ENCODE measurements at places on chromosomes 6 and 20.

GRCh38 chr6:53975941-53976615, 135.2 kb upstream of the MLIP start:
- no peak for DNase-seq

GRCh38 chr6:99236010-99236409, 113.5 kb downstream of the FAXC start:
- no peak for DNase-seq

DNA sequence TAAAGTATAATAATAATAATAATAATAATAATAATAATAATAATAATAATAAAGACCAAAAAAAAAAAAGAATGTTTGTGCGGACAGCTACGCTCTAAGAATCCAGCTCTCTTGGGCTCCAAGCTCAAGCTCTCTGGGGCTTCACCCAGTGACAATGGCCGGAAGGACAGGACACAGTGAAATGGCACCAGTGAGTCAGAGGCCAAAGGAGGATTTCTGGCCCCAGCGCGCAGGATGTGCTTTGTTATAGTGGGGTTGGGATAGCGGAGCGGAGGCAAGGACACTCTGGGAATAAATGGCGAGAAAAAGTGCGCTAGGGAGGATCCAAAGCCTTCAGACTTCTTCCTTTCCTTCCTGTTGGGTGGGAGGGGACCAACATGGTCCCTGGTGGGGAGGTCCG, 38.2 kb downstream of the HLA-A start:
- no peak for DNase-seq

DNA sequence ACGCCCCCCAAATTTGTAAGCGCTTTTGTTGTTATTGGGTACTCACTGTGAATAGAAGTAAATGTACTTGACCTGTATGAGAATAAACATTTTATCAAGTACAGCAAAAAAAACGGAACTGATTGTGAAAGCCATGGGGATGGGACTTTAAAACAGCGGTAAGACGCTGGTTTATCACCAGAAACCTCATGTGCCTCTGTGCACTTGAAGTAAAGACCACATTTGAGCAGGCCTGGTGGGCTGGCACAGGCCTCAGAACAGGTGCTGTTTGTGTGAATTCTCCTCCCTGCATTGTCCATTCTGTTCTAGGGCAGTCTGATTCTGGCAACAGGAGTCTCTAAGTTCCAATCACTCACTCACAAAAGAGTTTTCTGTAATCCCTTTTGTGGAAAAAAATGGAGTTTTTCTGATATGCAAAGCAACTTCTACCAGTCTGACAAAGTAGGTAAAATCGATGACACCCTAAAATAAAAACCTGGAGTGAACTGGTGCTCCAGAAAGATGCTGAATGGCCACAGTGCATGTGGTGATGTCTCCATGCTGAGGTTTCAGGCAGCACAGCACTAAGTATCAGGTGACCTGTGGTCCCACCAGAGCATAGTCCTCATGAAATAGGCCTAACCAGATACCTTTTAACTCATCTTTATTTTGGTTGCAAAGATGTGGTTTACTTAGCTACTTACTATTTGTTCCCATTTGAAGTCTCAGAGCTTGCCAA, 53.9 kb downstream of the STX7 start:
- no peak for DNase-seq

- no peak for DNase-seq
Observed at GRCh38 chr6:30912746-30913520, 1.1 kb upstream of the VARS2 start.

DNA sequence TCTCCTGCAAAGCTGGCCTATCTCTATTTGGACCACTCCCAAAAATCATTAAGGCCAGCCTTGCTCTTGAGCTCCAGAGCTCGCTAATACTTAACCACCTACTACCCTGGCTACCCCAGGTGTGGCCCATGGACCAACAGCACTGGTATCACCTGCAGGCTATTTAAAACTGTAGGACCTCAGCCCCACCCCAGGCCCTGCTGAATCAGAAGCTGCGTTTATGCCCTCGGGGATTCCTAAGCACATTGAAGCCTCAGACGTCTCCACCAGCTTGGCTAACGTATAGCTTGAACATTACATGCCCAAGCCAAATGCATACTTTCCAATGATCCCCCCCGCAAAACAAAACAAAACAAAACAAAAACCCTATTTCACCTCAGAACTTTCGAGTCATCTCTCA, 19.7 kb upstream of the SPAG4 start:
- no peak for DNase-seq

DNA sequence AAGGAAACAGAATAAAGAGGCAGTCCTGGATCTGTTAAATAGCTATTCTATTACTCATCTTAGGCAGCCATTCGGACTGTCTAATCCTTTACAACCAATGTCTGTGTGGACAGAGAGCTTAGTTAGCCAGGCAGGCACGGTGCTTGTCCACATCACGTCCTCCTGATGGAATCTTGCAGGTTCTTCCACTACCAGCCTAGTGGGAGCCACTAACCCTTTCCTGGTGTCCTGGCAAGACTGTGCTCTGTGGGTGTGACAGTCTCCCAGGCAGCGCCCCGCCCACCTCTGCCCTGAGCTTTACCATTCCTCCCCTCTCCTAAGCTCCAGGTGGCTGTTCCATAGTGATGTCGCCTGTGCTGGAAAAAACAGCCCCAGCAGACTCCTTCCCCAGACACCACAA, 78.3 kb upstream of the CLDN20 start:
- DNase-seq = no peak

GRCh38 chr6:2155206-2155605, 90.2 kb downstream of the GMDS start:
- DNase-seq = no peak

GRCh38 chr6:41942067-41942851, 651 bp upstream of the CCND3 start:
- no peak for DNase-seq

- DNase-seq = no peak
Observed at GRCh38 chr6:163971841-163972838, 557.6 kb downstream of the QKI start.

GRCh38 chr6:150196942-150197745, 54.3 kb downstream of the PPP1R14C start:
- DNase-seq = no peak

DNA sequence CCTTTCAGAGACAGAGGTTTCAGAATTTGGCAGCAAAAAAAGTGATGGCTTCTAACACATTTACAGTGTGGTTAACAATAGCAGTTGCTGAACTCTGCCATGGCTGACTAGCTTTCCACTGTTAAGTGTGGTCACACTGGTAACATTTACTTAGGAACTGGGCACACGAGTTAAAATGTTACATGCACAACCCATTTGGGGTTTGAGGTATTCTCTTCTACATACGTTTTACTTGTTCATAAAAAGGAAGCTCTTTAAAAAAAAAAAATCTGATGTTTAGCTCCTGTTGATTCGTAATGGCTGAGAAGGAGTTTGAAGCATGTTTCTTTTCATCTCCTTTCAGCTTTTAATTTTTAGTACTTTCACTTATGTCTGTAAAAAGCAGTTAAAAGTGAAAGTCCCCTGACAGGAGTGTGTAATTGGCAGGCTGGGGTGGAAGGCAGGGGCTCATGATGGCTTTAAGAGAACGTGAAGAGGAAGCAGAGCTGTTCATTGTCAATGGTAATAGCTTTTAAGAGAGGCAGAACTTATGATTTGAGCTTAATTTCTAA, 245.9 kb downstream of the FARS2 start:
- peak; percentile 28 for DNase-seq

GRCh38 chr6:39225543-39225942, 3.7 kb downstream of the KCNK5 start:
- no peak for DNase-seq

- no peak for DNase-seq
Observed at GRCh38 chr6:16092140-16092539, 36.7 kb upstream of the MYLIP start.

DNA sequence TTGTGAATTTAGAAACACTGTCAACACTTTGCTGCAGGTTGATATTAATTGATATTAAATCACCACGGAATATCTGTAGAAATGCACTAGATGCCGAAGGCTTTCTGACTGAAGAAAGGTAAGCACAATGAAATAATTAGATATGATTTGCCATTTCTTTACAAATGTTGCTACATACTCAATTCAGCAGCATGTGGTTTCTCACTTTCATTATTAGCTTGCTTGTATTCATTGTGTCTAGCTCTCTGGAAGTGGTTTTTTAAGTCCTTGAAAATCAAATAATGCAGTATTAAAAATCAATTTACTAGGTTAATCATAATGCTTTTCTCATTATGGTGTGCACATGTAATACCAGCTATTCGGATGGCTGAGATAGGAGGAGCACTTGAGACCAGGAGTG, 231.3 kb upstream of the MARCKS start:
- DNase-seq = no peak

GRCh38 chr6:125154761-125155135, 1.2 kb downstream of the TPD52L1 start:
- DNase-seq = peak; percentile 12

- no peak for DNase-seq
Observed at GRCh38 chr6:116286773-116287358, 7.1 kb upstream of the TSPYL1 start.

GRCh38 chr6:80547827-80548226, 441.4 kb downstream of the BCKDHB start:
- no peak for DNase-seq

DNA sequence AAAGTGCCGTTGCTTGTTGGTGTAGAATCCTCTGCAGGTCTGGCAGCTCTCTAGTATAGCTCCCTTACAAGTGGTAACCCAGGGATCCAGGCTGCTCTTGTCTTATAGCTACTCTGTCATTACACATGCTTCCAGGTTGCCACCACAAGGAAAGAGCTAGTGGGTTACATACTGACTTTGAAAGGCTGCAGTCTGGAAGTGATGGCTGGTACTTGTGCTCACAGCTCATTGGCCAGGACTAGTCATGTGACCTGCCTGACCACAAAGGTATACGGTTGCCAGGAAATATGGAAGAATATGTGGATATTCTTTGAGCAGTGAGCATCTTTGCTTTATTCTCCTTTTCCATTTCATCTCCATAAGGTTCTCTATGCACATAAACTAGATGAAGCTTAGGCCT, 46.0 kb downstream of the RREB1 start:
- DNase-seq = peak; percentile 34

GRCh38 chr20:54368570-54368969, 106.8 kb upstream of the DOK5 start:
- DNase-seq = no peak

GRCh38 chr20:62935968-62936585, 1.9 kb upstream of the GID8 start:
- DNase-seq = no peak

GRCh38 chr20:20406306-20406705, 38.4 kb downstream of the INSM1 start:
- DNase-seq = no peak

DNA sequence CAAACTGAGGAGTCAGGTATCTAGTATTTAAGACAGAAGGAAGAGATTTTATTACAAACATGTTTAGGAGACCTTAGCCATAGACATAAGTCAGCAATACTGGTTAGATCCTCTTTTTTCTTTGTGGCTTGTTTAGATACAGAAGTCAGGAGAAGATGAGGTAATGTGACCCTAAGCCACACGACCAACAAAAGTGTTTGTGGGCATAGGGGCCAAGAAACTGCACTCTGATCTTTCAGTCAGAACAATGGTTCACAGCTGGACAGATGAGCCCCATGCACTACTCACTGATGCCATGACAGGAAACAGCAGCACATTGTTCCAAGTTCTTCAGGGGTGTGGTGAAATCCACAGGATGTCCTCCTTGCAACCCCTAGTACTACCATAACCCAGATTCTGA, 238.5 kb upstream of the RAB32 start:
- no peak for DNase-seq

All from CD4-positive, alpha-beta T cell treated with Interleukin-21 for 1 hour (primary cell).